ENCODE measurements at places on chromosomes 7 and 10.
A peak's percentile ranks its signal among the peaks of the same experiment; 100 is the strongest.

GRCh38 chr10:95796504-95796903 is 40.5 kb downstream of the ENTPD1 start:
- no peak for DNase-seq

- no peak for DNase-seq
Measured at GRCh38 chr7:85595750-85596178, 408.9 kb upstream of the SEMA3D start.

DNA sequence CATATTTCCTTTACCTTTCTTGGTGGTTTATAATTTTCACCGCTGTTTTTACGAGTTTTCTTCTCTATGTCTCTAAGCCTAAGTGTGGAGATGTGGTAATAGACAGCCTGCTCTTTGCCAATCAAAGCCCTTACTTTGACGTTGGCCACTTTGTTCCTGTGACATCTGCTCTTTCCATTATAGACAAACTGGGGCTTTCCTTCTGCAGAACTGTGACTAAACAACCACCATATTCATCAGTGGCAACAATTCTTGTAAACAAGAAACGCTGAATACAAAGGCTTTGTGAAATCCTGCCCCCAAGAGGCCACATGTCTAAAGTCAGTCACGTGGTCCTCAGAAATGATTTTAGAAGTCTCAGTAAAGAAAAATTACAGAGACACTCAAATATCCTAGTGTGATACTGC is 59.6 kb upstream of the CAPZA2 start:
- peak; percentile 13 for DNase-seq

DNA sequence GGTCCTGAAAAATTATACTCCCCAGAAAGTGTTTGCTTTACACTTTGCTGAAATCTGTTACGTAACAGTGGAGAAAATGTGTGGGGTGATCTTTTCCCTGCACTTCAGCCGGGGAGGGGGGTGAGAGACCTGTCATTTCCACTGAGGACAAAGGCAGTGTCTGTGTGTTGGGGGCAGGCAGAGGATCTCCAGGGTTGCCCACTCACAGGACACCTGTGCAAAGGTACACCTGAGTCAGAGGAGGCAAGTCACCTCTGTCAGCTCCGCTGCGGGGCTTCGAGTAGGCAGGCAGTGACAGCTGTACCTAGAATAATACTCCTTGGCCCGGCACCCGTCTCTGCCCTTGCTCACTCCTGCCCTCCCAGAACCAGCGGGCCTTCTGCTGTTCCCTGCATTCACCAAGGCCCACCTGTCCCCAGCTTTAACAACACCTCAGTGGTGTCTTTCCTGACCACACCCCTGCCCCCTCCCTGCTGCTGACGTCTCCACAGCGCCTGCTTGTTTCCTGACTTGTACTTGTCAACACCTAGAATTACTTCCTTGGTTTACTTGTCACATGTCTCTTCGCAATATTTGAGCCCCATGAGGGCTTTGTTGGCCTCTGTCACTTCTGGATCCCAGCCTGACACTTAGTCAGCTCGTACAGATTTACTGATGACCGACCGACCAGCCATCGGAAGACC is 159.2 kb downstream of the NEURL1 start:
- DNase-seq, result no peak

- DNase-seq, result no peak
Measured at GRCh38 chr7:77209479-77210139, 10.0 kb upstream of the FGL2 start.

DNA sequence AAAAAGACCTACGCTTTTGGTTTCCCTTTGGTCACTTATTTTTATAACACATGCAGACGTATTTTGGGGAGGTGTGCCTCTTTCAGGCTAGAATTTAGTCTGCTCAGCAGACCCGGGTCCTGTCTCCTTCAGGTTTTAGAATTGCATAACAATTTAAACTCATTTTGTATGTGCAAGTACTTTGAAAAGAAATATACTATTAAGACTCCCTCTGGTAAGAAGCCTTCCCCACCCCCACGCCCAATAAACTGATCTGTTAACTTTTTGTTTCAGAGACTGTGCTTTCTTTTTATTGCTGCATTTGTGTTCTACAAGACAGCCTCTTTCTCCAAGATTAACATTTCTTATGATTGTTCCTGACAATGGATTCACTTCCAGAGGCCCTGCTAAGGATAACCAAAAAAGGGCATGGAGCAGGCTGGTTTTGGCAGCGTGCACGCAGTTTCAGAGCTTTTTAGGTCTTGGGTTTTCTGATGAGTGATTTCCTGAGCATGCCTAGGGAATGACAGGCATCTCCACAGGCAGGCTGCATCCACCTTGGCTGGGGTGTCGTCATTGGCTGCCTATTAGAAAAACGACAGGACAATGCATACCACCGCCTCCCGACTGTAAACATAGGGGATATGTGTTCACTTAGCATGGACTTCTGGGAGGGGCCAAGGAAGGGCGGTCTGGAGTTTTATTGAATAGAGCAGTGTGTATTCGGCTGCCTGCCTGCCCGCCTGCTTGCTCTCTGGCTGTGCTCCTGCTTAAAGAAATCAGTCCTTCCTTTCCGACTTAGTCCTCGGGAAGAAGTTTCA is at the start of gene CALD1:
Gene CALD1 (plus strand): TSS at position 694 of the 800 bp plus-strand sequence. CDS start 88,100 bp downstream, outside the sequence.
- DNase-seq, result no peak

DNA sequence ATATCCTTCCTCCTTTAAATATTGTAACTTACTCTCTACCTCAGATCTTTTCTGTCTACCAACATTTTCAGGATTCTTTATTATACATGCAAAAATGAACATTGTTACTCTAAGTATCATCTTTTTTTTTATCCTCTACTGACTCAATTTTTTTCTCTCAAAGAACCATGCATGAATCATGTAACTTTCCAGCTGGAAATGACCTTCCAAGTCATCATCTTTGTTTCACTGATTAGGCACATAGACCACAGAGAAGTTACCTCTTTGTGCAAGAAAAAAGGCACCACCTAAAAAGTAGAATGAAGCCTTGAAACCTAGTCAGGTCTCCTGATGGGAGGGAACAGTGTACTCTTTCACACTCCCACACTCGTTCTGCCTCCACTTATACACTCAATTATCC is 234.9 kb downstream of the HGF start:
- DNase-seq, result no peak

DNA sequence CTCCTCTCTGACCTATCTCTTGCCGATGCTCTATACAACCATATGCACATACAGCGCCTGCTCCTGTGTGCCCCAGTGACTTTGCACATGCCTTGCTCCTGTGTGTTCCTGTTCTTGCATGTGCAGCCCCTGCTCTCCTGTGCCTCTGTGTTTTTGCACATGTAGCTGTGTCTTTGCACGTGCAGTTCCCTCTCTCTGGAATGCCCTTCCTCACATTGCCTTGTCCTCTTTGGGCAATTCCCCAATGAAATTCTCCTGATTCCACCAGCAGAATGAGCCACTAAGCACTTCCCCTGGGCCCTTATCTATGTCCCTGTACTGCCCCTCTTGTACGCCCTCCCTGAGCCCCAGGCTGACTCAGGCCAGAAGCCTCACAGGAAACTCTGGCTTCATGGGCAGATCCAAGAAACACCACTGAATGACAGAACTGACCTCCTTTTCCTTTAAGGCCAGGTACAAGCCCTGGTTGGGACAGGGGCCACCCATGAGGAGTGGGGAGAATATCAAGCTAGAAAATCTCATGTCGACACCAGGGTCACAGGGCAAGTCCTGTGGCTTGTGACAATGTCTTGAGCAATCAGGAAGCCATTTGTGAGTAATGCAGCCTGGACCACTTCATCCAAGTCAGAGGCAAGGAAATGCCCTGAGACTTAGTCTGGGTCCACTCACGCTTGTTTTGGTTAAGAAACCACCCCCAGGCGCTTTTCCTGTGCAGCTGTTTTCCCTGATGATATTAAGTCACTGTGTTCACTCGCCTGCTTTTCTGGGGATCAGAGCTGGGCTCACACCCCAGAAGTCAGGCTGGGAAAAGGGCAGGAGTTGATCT is 1.9 kb upstream of the ARHGAP22 start:
- no peak for DNase-seq

- peak; percentile 23 for DNase-seq
Measured at GRCh38 chr10:102802920-102803534, 34.2 kb downstream of the CYP17A1 start.
